ENCODE measurements at places on chromosomes 3 and 15.

- no peak for DNase-seq
Observed at GRCh38 chr3:129228891-129229585, 20.4 kb upstream of the COPG1 start.

DNA sequence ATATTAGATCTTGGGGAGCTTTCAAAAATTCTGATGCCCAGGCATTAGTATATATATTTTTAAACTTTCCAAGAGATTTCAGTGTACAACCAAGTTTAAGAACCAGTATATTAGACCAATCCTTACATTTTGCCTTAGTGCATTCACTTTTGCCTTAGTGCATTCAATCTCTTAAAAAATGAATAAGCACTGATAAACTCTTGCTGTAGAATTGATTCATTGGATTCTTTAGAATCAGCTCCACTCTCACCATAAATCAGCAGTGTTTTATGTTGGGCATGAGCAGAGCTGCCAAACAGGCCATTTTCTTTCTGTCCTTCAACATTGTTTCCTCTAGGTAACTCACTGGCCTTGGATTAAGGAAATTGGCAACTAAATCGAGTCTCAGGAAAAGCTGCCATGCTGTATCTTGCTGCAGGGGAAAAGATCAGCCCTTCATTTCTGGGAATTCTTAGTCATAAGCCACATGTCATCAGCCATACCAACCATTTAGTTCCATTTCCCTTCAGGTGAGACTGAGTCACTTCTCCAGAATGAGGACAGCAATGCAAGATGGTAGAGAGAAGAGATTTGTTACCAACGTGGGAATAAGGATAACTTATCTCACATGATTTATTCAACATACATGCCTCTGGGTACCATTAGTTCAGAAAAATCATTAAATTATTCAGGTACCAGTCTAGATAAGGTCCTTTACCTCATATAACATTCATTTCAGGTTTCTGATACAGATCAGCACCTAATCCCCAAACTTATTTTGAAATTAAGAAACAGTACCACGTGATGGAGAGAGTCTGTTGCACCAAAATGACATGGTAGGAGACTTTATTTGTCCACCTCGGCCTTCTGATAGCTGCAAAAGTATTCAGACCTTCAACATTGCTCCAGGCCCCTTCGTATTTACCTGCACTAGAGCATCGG is 192.5 kb downstream of the P3H2 start:
- no peak for DNase-seq

DNA sequence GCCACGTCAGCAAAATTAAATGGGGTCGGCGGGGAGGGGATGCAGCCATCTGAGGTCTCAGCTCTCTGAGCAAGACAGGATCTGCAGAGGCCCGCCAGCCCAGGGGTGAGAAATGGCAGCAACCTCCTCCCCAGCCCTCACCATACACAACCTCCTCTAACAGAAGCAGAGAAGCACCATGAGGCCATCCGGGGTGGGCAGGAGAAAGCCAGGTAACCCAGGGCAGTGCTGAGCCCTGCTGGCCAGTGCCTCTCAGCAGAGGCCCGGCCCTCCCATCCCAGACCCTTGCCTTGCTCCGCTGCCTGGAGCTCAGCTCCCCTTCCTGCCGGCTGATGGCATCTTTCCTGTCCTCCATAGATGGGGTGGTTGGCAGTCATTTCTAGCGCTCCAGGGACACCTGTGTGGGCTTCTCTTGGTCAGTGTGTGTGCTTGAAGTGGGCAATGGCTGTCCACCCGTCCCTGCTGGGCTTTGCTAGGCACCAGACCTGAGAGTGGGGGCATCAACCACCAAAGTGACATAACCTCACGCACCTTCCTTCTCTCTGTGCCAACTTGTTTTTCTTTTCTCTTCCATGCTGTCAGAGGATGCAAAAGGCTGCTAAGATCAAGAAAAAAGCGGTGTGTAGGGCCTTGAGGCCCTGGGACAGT is 175.8 kb downstream of the NSMCE3 start:
- DNase-seq: no peak

- DNase-seq: no peak
Observed at GRCh38 chr3:79027593-79027992, 740.2 kb downstream of the ROBO1 start.

DNA sequence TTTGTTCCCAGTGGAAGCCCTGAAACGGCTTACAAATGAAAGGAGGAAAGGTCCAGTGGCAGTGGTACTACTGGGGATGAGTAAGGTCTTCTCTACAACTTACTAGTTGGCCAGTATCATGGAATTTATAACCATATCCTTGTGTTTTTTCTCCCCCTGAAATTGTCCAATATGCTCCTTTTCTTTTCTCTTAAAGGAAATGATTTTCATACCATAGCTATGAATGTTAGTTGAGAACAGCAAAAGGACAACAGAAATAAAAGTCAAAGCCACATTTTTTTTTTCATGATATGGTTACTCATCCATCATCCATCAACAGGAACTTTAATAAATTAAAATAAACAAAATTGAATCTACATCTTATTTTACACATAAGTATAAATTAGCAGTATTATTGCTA is 450.4 kb downstream of the MFSD1 start:
- no peak for DNase-seq

GRCh38 chr3:147403511-147403910 is 2.8 kb downstream of the ZIC4 start:
- no peak for DNase-seq

GRCh38 chr3:40465456-40465855 is 8.3 kb downstream of the RPL14 start:
- no peak for DNase-seq

GRCh38 chr3:72811571-72811970 is 36.7 kb downstream of the SHQ1 start:
- no peak for DNase-seq

GRCh38 chr15:63992300-63992699 is 54.0 kb downstream of the DAPK2 start:
- no peak for DNase-seq

DNA sequence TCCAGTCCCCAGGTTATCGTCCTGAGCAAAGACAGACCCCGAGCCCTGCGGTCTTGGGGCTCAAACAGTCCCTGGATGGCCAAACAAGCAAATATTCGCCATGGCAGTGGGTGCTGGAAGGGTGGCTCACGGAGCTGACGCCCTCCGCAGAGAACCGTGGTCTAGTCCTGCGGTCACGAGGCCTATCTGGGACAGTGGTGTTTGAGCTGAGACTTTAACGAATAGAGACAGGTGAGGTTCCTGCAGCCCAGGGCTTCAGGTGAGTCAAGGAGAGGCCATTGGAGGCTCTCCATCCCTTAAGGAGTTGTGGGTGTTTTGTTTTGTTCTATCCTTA is 399 bp upstream of the SUCLG2 start:
- no peak for DNase-seq

GRCh38 chr3:109188741-109189140 is 52.2 kb downstream of the C3orf85 start:
- DNase-seq: no peak

- DNase-seq: no peak
Observed at GRCh38 chr15:97156739-97157265, 803.7 kb upstream of the ARRDC4 start.

DNA sequence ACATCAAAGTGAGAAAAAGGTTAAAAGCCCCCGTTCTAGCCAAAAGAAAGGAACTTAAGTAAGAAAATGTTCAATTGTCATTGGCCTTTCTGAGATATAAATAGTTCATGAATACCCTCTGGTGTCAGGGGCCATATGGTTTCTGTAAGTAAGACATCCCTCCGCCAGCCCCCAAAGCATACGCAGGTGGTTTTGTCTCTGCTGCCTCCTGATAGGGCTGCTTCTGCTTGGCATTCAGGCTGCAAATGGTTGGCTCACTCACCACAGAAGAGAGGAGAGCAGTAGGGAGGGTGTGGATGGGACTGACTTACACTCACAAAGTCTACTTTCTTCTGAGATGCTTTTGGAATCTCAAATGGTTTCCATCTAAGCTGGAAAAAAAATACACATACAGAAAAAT is 29.8 kb downstream of the HGD start:
- no peak for DNase-seq

GRCh38 chr3:158101335-158102241 is 4.6 kb downstream of the SHOX2 start:
- no peak for DNase-seq

- no peak for DNase-seq
Observed at GRCh38 chr15:91947683-91948608, 94.4 kb downstream of the SLCO3A1 start.

DNA sequence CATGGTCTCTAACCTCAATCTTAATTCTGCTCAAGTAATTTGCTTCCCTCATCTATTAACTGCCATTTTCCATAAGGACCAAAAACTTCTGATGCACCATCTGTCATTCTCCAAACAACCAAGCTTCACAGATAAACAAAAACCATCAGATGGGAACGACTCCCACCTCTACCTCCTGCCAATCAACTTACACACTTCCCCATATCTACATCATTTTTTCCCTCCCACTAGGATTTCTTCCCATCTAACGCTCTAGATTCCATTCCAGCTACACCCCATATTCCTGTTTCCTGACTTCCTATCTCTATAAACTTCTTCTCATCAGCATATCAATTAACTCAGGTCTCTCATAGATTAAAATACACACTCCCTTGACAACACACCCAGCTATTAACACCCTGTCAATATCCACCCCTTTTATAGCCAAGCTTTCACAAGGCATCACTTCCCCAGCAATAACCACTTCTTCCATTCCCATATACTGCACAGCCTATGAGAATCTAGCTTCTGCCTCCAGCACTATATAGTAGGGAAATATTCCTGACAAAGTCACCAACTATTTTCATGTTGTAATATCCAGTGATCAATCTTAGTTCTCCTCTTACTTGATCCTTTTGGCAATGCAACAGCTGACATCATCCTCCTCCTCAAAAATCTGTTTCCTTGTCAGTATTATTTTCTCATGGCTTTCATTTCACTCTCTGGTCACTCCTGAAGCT is 39.2 kb downstream of the SNX4 start:
- DNase-seq: no peak

DNA sequence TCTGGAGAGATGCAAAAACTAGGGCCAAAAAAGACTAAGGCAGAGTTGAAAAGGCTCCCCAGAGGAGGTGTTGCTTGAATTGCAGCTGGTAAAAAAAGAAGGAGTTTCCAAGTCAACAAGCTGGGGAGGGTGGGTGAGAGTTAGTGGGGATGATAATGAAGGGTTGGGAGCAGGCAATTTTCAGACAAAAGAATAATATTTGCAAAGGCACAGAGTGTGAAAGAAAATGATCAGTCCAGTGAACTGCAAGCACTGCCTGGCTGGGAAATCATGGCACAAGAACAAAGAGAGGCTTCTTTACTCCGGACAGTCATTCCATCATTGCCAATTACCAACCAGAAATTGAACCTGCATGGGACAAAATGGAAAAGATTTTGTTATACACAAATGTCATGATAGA is 42.2 kb downstream of the C3orf85 start:
- no peak for DNase-seq

DNA sequence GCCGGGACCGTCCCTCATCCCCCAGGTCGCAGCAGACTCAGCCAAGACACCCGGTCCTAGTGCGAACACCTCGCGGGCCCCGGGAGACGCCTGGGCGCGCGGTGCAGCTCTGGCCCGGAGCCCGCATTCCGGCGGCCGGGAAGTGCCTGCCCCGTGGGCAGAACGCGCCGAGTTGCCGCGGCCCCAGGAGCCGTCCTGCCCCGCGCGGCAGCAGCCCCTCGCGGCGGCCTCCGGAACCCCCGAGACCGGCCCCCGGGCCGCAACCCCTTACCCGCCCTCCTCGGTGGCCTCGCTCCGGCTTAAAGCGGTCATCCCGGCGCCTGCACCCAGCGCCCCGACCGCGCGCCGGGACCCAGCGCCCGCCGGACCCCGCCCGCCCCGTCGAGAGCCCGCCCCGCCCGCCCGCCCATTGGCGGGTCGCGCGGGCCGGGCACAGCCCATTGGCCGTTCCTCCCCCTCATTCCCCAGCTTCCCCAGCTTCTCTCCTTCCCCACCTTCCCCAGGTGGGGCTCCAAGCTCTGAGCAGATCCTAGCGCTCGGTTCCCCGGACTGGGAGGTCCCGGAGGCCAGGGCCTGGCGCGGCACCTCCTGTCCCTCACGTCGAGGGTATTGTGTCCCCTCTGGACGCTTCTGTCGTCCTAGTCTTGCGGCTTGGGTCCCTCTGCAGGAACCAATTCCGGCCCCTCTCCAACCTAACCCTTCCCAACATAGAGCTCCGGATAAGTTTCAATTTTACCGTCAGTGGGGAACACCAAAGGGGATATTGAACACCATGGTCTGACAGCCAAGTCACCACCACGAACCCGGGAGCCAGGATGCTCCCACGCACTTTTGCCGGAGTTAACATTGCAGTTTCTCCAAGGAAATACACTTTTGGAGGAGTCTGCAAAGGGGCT is at the start of gene GRAMD2A:
GRAMD2A (minus strand) TSS at position 328 of the 896 bp plus-strand sequence.
- peak; percentile 10 for DNase-seq

DNA sequence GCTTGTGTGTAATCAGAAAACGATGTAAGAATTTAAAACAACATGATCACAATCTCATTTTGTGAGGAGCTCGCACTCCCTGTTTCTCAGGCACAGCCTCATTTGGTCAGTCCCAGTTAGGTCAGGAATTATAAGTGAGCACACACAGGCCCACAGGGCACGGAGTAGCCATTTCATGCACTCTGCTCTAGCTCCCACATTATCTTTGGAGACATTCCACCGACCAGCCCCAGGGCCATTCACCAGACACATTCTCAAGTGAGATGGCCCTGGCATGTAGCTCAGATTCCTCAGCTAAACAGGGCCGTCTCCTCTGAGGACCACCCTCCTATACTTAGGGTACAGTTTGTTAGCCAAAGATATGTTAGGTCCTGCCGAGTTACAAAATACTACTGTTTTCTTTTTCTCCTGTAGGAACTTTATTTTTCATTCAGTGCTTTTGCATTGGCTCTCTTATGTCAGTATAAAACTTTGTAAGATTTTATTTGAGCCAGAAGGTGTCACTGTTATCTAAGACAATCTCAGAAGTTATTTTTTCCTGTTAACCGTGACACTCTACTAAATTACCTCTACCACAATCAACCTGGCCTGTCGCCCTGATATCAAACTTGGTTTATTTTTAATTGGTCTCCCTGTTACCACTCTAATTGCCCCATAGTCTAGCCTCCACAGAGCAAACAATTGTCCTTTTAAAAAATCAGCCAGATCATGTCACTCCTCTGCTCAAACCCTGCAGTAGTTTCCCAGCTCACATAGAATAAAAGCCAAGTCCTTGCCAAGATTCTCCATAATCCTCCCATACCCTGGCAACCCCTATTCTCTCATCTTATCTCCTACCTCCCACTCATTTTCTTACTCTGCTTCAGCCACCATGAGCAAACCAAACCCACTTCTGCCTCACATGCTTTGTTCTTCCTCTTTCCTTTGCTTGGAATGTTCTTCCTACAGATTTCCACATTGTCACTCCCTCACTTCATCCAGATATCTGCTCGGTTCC is 105.7 kb downstream of the PPP2R3A start:
- no peak for DNase-seq

GRCh38 chr15:25597571-25597970 is 158.7 kb upstream of the UBE3A start:
- no peak for DNase-seq

- no peak for DNase-seq
Observed at GRCh38 chr3:172101107-172101506, 61.7 kb downstream of the FNDC3B start.

DNA sequence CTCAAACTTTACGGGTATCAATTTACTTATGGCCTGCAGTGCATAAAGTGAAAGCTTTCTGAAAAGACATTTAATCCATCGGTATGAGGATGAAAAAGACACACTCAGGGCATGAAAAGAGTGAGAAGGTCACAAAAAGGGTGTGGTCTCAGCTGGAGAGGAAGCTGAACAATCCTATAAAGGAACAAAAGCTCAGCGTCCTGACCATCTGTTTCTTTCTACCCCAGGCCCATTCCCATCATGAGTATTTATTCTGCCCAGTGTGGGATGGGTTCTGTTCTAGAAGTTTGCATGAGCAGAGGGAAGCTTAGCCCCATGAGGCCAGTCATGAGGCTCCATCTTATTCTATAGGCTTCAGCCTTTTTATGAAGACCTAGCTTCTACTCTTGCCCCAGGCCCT is 144.6 kb downstream of the LPP start:
- DNase-seq: no peak
